ENCODE measurements at places on chromosomes 6 and 20.

DNA sequence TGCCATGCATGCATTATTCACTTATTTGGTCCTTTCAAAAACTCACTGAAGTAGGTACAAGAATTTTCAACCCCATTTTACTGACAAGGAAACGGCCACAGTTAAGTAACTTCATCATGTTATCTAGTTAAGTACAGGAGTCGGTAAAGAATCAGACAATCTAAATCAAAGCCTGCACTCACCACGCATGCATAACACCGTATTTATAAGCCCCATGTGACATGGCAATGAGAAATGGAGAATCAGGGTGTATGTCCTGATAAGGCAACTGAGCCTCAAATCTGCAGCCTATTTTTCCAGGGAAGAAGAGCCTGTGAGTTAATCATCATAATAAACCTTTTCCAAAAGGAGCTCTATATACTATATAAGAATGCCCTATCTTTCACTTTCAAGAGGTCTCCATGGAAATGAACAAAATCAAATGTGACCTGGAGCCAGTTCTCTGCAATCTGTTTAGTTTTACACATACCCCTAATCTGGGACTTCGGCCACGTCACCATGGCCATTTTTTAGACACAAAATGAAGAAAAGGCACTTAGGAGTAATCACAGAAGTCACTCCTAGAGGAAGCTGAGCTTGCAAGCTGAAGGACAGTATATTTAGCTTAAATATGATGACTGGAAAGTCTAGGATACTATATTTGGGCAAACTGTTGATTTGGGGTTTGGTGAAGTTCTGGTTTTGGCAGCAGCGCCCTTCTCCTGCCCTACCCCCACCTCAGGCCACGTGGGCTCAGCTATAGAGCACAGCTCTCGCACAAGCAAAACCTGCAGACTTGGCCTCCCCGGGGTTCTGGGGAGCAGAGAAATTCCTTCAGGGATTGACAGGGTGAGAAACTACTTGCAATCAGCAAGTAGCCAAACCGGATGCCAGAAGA, 19.2 kb downstream of the TRAM2 start:
- DNase-seq = no peak

DNA sequence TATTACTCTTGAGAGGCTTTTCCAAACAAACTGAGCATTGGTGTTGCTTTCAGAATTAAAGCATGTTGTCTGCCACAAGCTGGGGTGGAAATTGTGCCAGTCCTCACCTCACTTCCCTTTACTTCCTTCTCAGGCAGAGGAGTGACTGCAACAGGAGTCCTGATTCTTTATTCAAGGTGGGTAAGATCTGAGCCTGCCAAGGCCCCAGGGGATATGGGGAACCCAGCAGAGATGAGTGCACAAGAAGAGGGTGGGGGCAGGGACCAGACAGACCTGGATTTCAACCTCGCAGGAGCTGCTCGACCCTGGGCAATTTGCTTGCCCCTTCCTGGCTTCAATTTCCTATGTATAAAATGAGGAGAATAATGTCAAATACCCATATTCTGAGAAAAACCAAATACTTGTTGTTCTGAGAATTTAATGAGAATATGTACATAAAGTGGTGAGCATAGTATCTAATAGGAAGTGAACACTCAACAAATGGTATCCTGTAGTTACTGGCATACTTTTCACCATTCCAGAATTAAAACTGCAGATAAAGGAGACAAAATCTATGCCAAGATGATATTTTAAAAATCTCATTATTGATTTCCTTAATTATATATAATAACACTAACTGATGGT, 17.8 kb downstream of the MAN1A1 start:
- DNase-seq = no peak

- DNase-seq = peak; percentile 70
These were observed 6.2 kb upstream of the SOX4 start for GRCh38 chr6:21587179-21587960.

DNA sequence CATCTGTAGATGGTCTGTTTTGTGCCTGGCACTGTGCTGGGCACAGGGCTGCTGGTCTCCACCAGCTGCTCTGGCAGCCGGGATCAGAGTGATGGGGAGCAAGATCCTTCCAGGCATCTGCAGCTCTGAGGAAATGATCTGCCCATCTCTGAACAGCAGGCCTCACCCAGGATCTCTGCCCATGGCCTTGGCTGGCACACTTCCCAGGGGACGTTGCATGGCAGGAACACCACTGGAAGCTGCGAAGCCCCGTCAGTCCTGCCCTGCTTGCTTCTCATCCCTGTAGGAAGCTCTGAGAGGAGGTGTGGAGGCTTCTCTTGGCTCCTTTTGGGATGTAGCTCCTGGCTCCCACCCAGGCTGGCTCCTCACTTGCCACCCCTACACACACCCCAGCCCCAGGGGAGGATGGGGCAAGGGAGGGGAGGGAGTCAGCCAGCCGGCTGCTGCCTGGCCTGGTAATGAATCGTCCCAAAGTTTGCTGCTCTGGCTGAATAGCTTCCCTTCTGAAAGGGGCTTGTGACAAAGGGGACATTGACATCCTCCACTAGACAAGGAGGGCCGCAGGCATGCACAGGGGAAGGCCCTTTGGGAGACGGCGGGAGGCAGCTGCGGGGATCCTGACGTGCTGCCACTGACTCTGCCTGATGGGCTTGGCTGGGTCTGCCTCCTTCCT, 108.9 kb downstream of the VEGFA start:
- DNase-seq = no peak

GRCh38 chr6:37517411-37517812, 17.7 kb upstream of the CCDC167 start:
- no peak for DNase-seq

DNA sequence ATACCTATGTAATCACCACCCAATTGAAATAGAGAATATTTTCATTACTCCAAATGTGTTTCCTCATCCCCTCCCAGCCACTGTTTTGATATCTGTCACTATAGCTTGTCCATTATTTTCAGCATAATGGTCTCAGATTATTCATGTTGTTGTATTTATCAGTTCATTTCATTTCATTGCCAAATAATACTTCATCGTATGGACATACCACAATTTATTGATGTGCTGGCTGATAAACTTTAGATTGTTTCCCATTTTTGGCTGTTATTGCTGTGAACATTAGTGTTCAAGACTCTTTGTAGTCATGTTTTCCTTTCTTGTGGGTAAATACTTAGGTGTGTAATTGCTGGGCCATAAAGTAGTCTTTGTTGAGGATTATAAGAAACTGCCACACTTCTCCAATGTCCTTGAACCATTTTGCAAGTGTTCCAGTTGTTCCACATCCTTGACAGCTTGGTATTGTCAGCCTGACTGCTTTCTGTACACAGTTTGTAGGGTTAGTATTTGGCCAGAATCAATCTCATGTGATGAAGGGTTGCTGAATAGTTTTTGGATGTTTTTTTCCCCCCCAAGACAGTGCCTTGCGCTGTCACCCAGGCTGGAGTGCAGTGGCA, 44.3 kb downstream of the JARID2 start:
- DNase-seq = no peak

GRCh38 chr6:8657522-8657921, 222.2 kb upstream of the SLC35B3 start:
- DNase-seq = no peak

DNA sequence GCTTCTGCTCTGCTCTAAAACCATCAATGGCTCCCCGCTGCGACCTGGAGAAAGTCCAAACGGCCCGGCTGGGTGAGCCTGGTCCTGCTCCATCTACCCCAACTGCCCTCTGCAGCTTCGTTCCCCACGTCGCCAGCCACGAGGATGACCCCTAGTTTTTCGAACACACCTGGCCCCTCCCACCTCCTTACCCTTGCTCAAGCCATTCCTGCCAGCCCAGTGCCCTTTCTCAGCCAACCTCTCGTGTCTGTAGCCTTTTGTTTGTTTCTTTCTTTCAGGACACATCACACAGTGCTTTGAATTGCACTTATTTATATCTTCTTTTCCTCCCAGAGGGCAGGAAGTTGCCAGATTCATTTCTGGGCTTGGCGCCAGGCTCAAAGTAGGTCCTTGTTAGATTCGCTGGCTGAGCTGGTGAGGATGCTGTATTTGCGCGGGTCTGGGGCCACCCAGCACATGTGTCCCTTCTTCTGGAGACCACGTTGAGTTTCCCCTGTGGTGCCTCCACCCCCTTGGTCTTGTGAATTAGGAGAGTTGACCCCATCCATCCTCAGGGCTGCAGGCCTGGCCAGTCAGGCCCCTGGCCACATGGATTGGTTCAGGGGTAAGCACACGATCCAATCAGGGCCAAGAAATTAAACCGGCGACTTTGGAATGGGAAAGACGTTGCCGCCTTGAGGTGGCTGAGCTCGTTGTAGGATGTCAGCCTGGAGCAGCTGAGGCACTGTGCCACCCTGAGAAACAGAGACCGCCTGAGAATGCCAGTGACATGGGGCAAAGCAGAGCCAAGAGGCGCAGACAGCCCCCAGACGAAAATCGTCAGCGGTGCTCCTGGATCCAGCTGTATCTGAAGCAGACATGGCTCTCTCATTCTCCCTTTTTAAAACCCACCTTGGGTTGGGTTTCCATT, 156.0 kb downstream of the CEBPB start:
- peak; percentile 92 for DNase-seq

GRCh38 chr6:80163754-80164187, 57.3 kb downstream of the BCKDHB start:
- DNase-seq = no peak

Data from A673 (cell line).